ENCODE measurements at places on chromosomes 16 and 17.

- DNase-seq = no peak
Observed at GRCh38 chr17:6460531-6461161, 16.4 kb downstream of the PIMREG start.

- no peak for DNase-seq
Observed at GRCh38 chr17:68794636-68795434, 160.4 kb downstream of the ABCA8 start.

DNA sequence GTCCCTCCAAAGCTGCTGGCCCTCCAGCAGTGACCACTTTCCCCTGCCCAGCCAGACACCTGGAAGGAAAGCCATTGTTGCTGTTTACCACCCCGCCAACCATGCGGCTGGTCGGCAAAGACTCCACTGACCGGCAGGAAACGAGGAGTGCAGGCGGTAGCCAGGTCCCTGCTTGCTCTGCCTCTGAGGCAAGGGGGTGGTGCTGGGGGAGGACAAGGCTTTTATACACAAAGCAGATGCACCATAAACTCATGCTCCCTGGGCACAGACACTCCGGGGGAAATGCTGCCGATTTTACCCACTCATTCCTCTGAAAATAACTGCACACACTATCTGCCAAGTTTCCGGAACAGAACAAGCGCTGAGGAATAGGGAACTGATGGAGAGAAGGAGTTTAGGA lies 62.8 kb upstream of the GRIN2A start:
- DNase-seq = no peak

- no peak for DNase-seq
Observed at GRCh38 chr16:71885261-71885650, 1.3 kb upstream of the ZNF821 start.

DNA sequence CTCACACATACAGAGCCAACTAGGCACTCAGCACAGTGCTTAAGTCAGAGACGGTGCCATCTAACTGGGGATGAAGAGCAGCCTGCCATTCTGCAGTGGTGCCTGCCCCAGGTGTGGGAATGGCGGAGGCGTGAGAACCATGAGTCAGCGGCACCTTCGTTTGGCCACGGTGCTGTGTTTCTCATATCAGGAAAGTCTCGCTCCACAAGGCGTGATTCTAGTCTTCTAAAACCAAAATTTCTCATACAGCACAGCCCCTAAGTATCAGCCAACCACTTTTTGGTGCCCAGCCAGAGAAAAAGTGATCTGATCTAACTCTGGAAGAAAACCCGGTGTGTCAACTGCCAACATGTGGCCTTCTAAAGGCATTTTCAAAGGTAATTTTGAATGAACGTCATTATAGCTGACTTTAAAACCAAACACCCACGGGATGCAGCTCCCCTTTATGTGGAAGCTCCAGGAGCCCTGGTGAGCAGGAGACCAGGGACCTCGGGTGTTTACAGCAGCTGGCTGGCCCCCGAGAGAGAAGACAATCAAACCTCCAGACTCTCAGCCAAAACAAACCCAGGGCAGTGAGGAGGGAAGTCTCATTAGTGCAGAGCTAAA lies 54.6 kb downstream of the ABCC12 start:
- no peak for DNase-seq

Measured in SK-N-DZ (cell line).